ENCODE measurements at places on chromosomes 5 and 9.

- DNase-seq = no peak
Measured at GRCh38 chr5:73307645-73308355, 134.8 kb downstream of the TMEM174 start.

DNA sequence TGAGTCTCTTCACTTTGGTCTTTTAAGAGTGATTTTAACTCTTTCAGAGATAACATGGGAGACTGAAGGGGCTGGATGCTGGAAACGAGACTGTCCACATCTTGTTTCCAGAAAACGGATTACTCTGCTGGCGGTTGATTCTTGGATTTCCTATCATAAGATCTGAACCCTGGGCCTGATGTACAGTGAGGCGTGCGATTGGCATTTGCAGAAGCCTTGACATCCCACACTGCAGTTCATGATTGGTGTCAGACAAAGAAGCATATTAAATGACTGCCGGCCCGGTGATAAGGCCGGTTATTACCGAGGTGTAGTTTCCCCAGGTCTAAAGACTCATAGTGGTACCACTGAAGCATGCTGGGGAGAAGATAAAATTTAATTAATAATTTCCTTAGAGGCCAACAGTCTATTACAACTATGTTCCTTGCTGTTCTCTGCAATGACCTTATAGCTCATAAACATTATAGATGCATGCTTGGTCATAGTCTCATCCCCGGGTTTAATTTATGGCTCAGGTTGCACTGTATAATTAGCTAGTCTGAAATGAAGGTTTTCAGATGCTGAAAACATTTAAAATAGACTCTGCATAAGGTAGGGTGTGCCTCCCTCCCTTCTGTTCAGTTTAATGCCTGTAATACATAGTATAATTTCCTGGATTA lies 99.2 kb downstream of the PPP2R2B start:
- no peak for DNase-seq

DNA sequence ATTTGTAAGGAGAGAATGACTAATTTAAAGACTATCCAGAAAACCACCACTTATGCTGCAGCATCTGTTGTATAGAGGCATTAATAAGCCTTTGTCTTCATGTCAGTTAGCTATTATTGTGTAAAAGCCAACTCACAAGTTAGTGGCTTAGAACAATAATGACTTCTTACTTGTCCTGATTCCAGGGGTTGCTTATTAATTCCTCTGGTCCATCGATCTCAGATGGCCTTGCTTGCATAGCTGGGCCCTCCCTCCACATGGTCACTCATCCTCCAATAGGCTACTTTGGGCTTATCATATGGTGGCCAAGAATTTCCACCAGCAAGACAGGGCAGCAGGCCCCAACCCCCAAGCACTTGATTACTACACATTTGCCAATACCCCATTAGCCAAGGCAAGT lies 44.5 kb upstream of the STK32A start:
- DNase-seq = no peak

GRCh38 chr5:122581629-122582028 lies 193.3 kb upstream of the SNX2 start:
- DNase-seq = no peak

Measured in testis (tissue), 5 donors.